ENCODE measurements at places on chromosomes 6 and 20.
A peak's percentile ranks its signal among the peaks of the same experiment; 100 is the strongest.

DNA sequence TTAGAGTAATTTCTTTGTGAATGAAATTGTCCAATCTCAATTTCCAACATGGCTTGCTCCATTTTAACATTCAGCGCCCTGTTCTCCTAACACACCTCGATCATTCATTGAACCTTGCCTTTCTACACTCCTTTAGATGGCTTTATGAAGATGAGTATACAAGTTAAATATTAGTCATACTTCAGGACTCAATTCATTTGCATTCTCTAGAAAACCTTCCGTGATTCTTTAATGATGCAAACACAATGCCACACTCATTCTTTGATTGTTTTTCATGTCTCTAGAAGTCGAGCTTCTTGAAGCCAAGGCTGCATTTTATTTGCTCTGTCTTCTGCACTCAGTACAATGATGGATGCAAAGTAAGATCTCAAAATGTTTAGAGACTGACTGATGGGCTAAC lies 641.2 kb downstream of the DOK5 start:
- DNase-seq: no peak

DNA sequence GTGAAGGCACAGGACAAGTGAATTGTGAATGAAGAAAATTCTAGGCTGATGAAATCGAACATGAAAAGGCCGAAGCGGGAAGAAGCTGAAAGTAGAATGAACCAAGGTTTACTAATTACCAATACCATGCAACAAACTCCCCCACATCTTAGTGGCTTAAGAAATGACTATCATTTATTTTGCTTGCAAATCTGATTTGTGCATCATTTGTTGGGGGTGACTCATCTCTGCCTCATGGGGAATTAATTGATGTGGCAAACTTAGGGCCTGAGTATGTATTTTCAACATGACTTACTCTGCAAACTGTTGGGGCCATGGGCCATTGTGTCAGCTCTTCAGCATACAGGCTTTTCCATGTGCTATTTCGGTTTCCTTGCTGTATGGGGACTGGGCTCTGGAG lies 26.8 kb downstream of the PPP1R14C start:
- no peak for DNase-seq

GRCh38 chr6:15264902-15265761 lies 19.3 kb downstream of the JARID2 start:
- no peak for DNase-seq

GRCh38 chr6:90226257-90226656 lies 70.4 kb downstream of the BACH2 start:
- DNase-seq: no peak

- DNase-seq: no peak
Observed at GRCh38 chr6:116648156-116648555, 20.4 kb downstream of the ZUP1 start.

DNA sequence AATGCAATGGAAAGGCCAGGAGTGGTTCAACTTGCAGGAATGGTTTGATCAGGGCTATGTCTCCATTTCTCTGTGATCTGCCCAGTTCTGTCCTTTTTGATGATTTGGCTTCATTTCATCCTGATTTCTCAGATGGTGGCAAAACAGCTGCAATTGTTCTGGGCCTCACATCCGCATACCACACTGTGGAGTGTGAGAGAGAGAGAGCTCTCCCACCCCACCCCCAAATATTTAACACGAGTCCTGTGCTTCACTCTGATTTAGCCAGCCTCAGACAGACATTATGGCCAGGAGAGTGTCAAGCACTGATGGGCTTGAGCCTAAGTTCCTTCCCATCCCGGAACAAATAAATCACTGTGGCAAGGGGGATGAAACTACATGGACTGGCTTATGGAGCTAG lies 284.6 kb downstream of the CDC5L start:
- no peak for DNase-seq

GRCh38 chr20:36544134-36545018 lies 3.1 kb downstream of the MYL9 start:
- peak; percentile 43 for DNase-seq

DNA sequence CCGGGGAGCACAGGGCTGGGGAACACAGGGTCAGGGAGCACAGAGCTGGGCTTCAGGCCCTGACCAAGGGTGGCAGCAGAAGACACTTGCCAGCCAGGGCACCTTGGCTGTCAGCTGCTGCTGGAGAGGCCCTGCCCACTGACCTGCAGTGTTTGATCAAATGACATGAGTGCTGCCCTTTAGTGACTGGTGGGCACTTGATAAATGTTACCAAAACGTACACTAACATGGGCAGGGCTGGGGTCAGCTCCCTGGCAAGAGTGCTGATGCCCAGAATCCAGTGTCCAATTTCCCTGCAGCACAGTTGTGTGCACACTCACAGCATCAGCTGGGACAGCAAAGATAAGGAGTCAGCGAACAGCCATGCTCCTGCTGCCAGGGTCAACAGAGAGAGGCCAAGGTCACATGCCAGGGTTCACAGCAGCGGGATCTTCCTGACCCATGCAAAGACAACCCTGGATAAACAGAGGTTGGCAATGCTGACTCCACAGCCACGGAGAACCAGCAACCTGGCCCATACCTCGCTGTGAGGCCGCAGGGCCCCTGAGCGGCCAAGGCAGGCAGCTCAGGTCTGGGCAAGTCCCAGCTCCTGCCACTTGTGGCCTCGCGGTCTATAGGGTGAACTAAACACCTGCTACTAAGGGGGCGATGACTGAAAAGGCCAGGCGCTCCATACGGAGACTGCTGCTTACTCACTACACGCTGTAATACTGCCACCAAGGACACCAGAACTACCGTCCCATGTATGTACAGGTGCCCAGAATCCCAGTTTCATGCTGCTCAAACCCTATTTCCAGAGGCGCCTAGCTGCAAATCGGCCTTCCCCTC lies 46.3 kb downstream of the NINL start:
- DNase-seq: no peak

GRCh38 chr6:1271071-1271763 lies 40.7 kb upstream of the FOXQ1 start:
- no peak for DNase-seq

- no peak for DNase-seq
Observed at GRCh38 chr6:156359912-156360311, 417.3 kb upstream of the ARID1B start.

DNA sequence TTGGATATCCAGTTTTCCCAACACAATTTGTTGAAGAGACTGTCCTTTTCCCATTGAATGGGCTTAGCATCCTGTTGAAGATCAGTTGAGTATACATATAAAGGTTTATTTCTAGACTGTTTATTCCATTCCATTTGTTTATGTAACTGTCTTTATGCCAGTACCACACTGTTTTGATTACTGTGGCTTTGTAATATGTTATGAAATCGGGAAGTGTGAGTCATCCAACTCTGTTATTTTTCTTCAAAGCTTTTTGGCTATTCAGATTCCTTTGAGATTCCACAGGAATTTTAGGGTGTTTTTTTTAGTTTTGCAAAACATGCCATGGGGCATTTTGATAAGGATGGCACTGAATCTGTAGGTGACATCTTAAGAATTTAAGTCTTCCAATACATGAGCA lies 188.3 kb downstream of the BMP7 start:
- DNase-seq: no peak

All from T1000 (cell line).